ENCODE measurements at places on chromosomes 3 and 15.

GRCh38 chr3:25448750-25449692 lies 21.0 kb downstream of the RARB start:
- peak; percentile 73 for DNase-seq

DNA sequence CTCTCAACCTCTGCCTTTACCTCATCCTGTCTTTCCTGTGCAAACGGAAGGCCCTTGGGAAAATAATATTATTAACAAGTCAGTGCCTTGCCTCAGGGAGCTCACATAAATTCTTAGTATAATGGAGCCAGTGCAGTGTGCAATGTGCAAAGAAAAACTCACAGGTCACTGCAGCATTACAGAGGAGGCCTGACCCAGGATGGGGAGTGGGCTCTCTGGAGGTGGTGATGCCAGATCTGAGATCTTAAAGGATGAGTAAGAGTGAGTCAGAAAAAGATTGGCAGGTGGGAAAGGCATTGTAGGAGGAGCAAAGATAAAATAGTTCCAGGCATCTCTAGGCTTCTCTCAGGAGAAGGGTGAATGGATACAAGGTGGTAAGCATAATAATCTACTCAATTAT lies 185.6 kb upstream of the ADAMTS9 start:
- no peak for DNase-seq

DNA sequence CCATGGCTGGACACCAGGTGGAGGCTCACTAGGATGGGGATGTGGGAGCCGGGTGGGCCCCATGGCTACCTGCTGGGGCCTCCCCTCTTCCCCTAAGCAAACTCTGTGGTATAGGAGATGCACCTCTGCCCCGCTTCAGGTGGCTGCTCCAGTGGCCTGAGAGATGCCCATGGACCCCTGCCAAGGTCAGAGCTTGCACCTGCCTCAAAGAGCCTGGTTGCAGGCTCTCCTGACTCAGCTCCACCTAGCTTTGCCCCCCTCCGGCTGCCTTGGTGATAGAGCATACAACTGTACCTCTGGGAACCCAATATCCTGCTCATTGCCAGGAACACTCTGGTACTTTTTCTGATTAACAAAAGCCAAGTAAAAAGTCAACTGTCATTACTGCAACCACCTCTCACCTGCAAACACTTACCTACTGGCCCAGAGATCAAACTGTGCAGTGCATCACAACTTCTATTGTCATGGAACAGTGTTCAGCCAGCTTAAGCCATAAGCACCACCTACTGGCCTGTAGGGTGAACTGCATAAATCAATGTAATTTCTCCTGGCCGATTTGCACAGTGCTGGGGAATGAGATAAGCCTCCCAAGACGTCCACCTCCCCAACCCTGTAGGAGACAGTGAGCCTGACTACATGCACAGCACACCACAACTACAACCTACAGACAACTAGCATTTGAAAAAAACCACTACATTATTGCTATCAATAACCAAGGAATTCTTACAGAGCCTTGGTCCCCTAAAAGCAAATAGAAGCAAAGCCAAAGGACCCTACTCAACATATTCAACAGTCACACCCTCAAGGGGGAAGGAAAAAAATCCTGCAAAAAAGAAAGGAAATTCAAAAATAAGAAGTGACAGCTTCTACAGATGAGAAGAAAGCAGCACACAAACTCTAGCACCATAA lies 352.4 kb upstream of the ARHGEF26 start:
- DNase-seq = peak; percentile 20

DNA sequence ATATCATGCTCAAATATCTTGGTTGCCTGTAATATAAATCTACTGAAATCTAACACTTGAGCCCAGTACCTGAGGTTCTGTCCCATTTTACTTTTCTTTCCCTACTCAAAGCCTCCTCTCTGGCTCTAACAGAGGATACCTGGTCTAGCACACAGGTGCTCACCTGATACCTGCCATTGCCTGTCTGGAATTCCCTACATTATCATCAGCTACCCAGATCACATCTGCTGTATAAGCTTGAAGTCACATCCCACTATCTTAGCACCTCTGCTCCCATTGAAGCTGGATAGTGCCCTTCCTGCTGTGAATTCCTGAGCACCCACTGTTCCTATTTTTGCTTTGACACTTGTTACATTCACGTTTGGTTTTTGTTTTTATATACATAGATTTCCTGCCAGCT lies 30.5 kb downstream of the GYG1 start:
- no peak for DNase-seq

GRCh38 chr3:125110016-125110875 lies 54.4 kb upstream of the HEG1 start:
- no peak for DNase-seq

- DNase-seq = peak; percentile 45
These were observed 656 bp downstream of the CD47 start for GRCh38 chr3:108090049-108090700.

- no peak for DNase-seq
These were observed 4.8 kb upstream of the CSK start for GRCh38 chr15:74776821-74777768.
